Glutamatergic neuron (in vitro differentiated cells): ENCODE measurements at places on chromosomes 11 and 22. TPM values are rescaled to one million over a fixed set of nuclear protein-coding genes. Genes with fewer than 3 reads are reported as not detected.

Gene LMNTD2
- total RNA-seq = 2.3 TPM

Gene MRGPRF
- total RNA-seq = 1.0 TPM

DNA sequence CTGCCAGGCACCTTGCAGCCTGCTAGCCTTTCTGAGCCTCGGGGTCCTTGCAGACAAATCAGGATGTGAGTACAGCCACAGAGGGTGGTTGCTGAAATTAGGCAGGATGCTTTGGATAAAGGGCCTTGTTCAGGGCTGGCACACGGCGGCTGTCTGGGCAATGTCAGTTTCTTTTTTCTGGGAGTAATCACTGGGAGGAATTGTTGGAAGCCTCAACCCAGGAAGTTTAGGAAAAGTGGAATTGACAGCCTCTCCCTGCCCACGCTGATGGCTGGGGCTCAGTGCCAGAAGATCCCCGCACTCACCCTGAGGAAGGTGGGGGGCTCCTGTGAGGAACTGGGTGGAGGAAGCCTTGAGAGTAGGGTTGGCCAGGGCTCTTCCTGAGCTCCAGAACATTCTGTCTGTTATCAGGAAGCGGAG, 37.4 kb downstream of the CD82 start:
- no peak for DNase-seq
- no peak overlapping the region for H3K4me3 ChIP-seq
- H3K27ac ChIP-seq = no peak overlapping the region
- H3K36me3 ChIP-seq = no peaks in the 10 kb centered on the region
- peaks cover 6% of the 10 kb centered on the region for H3K27me3 ChIP-seq

- H3K4me3 ChIP-seq = no peak overlapping the region
- no peaks in the 10 kb centered on the region for H3K27me3 ChIP-seq
- H3K36me3 ChIP-seq = no peaks in the 10 kb centered on the region
- no peak overlapping the region for H3K27ac ChIP-seq
- H3K4me1 ChIP-seq = no peaks in the 10 kb centered on the region
- no peak for DNase-seq
Observed at GRCh38 chr22:30553971-30554370, 7.4 kb upstream of the SEC14L6 start.

DNA sequence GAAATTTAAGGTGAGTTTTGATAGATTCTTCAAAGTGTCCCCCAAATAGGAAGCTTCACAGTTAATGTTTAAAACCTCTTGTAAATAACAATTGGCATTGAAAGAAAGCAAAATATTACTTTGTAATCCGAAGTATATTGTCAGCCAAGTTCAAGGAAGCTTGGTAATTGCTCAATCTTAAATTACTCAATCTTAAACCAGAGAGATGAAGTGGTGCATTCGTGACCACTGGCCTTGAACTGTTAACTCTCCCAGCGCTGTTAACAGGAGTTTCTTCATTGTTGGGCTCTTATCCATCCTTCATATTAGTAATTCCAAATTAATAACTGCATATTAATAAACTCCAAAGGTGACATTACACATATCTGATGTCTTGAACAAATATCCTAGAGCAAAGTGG, 20.6 kb upstream of the FDX1 start:
- no peak overlapping the region for H3K4me3 ChIP-seq
- H3K27me3 ChIP-seq = no peaks in the 10 kb centered on the region
- H3K27ac ChIP-seq = no peak overlapping the region
- no peaks in the 10 kb centered on the region for H3K36me3 ChIP-seq
